Immature natural killer cell (primary cell): ENCODE measurements at places on chromosomes 16 and 17. TPM values are rescaled to one million over a fixed set of nuclear protein-coding genes. Genes with fewer than 3 reads are reported as not detected.

GRCh38 chr16:22063888-22064467, 28.4 kb upstream of the VWA3A start:
- no peaks in the 10 kb centered on the region for H3K4me1 ChIP-seq
- H3K36me3 ChIP-seq, result peaks cover 6% of the 10 kb centered on the region
- DNase-seq, result no peak
- no peak overlapping the region for H3K27ac ChIP-seq

- DNase-seq, result no peak
- no peak overlapping the region for H3K4me3 ChIP-seq
- peaks cover 2% of the 10 kb centered on the region for H3K27me3 ChIP-seq
Measured at GRCh38 chr16:55044201-55044975, 113.7 kb downstream of the IRX5 start.

DNA sequence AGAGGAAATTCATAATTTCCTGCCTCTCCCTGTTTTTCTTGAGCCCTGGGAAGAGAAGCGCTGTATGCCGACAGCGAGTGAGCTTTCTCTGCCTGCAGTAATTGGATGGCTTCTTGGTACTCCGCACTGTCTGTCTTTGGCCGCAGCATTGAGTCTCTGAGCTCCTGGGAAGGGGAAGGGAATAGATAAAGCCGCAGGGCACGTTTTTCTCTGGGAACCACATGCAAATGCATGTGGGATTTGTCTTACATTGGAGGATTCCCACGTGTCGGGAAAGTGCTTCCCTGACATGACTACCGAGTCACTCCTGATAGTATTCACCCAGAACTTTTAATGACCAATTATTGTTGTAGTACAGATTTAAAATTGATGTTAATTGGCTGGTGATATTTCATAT, 385.9 kb downstream of the CPPED1 start:
- no peak overlapping the region for H3K27ac ChIP-seq
- no peak overlapping the region for H3K4me3 ChIP-seq
- H3K4me1 ChIP-seq, result peaks cover 23% of the 10 kb centered on the region
- H3K27me3 ChIP-seq, result no peaks in the 10 kb centered on the region

DNA sequence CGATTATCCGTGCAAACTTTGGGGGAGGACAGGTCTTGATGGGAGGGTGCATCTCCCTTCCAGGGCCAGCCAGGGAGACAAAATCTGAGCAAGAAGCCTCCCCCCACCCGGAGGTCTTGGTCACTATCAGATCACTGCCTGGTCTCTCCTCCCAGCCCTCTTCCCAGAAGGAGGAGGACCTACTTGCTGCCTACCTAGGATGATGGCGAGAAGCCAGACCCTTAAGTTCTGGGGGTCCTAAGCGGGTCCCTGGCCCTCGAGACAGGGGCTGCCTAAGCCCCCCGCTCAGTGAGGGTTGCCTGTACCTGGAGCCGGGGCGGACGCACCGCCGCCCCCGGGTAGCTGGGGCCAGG, 4.6 kb downstream of the TSPOAP1 start:
- H3K27me3 ChIP-seq, result peaks cover 15% of the 10 kb centered on the region
- peaks cover 68% of the 10 kb centered on the region for H3K4me1 ChIP-seq
- peak overlapping the region; percentile 30 for H3K27ac ChIP-seq
- H3K4me3 ChIP-seq, result peak overlapping the region; percentile 10
- peaks cover 13% of the 10 kb centered on the region for H3K36me3 ChIP-seq

GRCh38 chr16:813204-813915, 12.8 kb upstream of the GNG13 start:
- DNase-seq, result no peak
- H3K4me1 ChIP-seq, result peaks cover 3% of the 10 kb centered on the region
- H3K4me3 ChIP-seq, result no peak overlapping the region
- H3K36me3 ChIP-seq, result no peaks in the 10 kb centered on the region
- no peak overlapping the region for H3K27ac ChIP-seq
- peaks cover 9% of the 10 kb centered on the region for H3K27me3 ChIP-seq

- H3K27ac ChIP-seq, result no peak overlapping the region
- H3K36me3 ChIP-seq, result no peaks in the 10 kb centered on the region
Measured at GRCh38 chr16:87216841-87217275, 100.3 kb downstream of the C16orf95 start.

- H3K27me3 ChIP-seq, result peaks cover 2% of the 10 kb centered on the region
- peaks cover 5% of the 10 kb centered on the region for H3K4me1 ChIP-seq
- DNase-seq, result no peak
- peaks cover 6% of the 10 kb centered on the region for H3K36me3 ChIP-seq
- peak overlapping the region; percentile 4 for H3K27ac ChIP-seq
Measured at GRCh38 chr16:71930013-71930563, 34.8 kb downstream of the IST1 start.

KRTAP4-4 gene
- not detected for polyA plus RNA-seq

SOX8 gene
- not detected for polyA plus RNA-seq

KRT28 gene
- polyA plus RNA-seq, result not detected

DNAJA2 gene
- polyA plus RNA-seq, result 57.4 TPM

NLRC3 gene
- 18.3 TPM for polyA plus RNA-seq
